ENCODE measurements at places on chromosomes 2 and 18. TPM values are rescaled to one million over a fixed set of nuclear protein-coding genes. Genes with fewer than 3 reads are reported as not detected.

SERPINB11 gene
- total RNA-seq = not detected

IMPA2 gene
- total RNA-seq = 5.4 TPM

NPHP1 gene
- total RNA-seq = 1.8 TPM

SIGLEC15 gene
- total RNA-seq = 1.1 TPM

SUCLG1 gene
- 50.5 TPM for total RNA-seq

IL1R1 gene
- 8.1 TPM for total RNA-seq

SKOR2 gene
- not detected for total RNA-seq

MEIS1 gene
- total RNA-seq = 209 TPM

TNFRSF11A gene
- total RNA-seq = under 0.01 TPM

AQP12B gene
- not detected for total RNA-seq

DNA sequence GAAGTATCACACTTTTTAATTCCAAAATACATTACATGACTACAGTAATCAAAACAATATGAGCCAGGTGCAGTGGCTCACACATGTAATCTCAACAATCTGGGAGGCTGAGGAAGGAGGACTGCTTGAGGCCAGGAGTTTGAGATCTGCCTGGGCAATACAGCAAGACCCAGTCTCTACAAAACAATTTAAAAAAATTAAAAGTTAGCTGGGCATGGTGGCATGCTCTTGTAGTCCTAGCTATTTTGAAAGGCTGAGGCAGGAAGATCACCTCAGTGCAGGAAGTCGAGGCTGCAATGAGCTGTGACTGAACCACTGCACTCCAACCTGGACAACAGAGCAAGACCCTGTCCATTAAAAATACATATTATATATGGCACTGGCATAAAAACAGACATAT lies 109.8 kb downstream of the USP34 start:
- peaks cover 5% of the 10 kb centered on the region for H3K4me1 ChIP-seq
- no peak for DNase-seq

GRCh38 chr2:96315400-96316071 lies 9.6 kb upstream of the ITPRIPL1 start:
- H3K4me3 ChIP-seq = no peak overlapping the region
- H3K27me3 ChIP-seq = no peaks in the 10 kb centered on the region
- peak; percentile 71 for DNase-seq
- H3K27ac ChIP-seq = peak overlapping the region; percentile 17

GRCh38 chr2:191682126-191682525 lies 4.2 kb downstream of the NABP1 start:
- peak; percentile 72 for DNase-seq
- no peaks in the 10 kb centered on the region for H3K27me3 ChIP-seq
- peaks cover 5% of the 10 kb centered on the region for H3K4me1 ChIP-seq
- peaks cover 24% of the 10 kb centered on the region for H3K36me3 ChIP-seq
- peak overlapping the region; percentile 88 for H3K27ac ChIP-seq
- H3K4me3 ChIP-seq = peak overlapping the region; percentile 16

GRCh38 chr2:84741182-84741822 lies 139.6 kb downstream of the TRABD2A start:
- peak; percentile 43 for DNase-seq
- no peaks in the 10 kb centered on the region for H3K27me3 ChIP-seq
- no peak overlapping the region for H3K4me3 ChIP-seq

GRCh38 chr2:15835991-15836688 lies 104.2 kb upstream of the MYCN start:
- H3K4me1 ChIP-seq = no peaks in the 10 kb centered on the region
- H3K36me3 ChIP-seq = no peaks in the 10 kb centered on the region
- no peaks in the 10 kb centered on the region for H3K27me3 ChIP-seq
- H3K4me3 ChIP-seq = no peak overlapping the region

DNA sequence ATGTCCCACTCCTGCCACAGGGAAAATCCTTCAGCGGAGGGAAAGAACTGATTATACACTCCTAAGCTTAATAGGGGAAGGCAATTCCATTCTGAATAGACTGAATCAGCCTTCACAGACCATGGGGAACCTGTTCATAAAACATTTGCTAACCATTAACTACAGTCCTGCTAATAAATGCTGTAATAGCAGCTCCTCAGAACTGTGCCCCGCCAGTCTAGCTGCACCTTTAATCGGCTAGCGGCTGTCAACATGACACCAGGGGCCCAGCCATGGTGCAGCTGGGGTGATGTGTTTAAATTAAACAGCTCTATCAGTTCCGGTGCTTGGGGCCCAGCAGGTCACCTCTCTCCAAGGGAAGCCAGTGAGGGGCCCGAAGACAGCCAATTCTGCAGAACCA lies 77.8 kb downstream of the GALNT14 start:
- no peaks in the 10 kb centered on the region for H3K4me1 ChIP-seq
- H3K27me3 ChIP-seq = no peaks in the 10 kb centered on the region
- H3K4me3 ChIP-seq = no peak overlapping the region
- no peaks in the 10 kb centered on the region for H3K36me3 ChIP-seq
- no peak overlapping the region for H3K27ac ChIP-seq

GRCh38 chr2:20935168-20935775 lies 108.6 kb downstream of the APOB start:
- H3K36me3 ChIP-seq = no peaks in the 10 kb centered on the region
- H3K27me3 ChIP-seq = no peaks in the 10 kb centered on the region
- H3K4me3 ChIP-seq = no peak overlapping the region
- no peak for DNase-seq

DNA sequence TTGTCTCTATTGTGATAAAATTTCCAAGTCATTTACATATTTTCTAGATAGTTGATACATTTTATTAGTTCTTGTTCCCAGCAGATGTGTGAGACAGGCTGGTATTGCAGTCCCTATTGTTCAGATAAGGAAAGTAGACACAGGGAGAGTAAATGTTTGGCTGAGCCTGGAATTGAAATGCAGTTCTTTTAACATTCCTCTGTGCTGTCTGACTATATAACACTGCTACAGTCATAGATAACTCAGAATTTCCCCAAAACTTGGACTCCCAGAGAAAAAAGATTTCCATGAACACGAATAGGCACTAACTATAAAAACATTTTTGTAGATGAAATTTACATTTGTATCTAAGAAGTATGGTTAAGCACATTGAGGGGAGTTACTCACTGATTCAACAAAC lies 71.4 kb downstream of the PLCL1 start:
- DNase-seq = no peak
- H3K4me3 ChIP-seq = no peak overlapping the region
- no peaks in the 10 kb centered on the region for H3K36me3 ChIP-seq

- peaks cover 21% of the 10 kb centered on the region for H3K4me1 ChIP-seq
- H3K36me3 ChIP-seq = no peaks in the 10 kb centered on the region
- H3K27ac ChIP-seq = no peak overlapping the region
- no peak overlapping the region for H3K4me3 ChIP-seq
- H3K27me3 ChIP-seq = no peaks in the 10 kb centered on the region
- DNase-seq = peak; percentile 68
Measured at GRCh38 chr2:237471438-237472186, 15.4 kb upstream of the MLPH start.

DNA sequence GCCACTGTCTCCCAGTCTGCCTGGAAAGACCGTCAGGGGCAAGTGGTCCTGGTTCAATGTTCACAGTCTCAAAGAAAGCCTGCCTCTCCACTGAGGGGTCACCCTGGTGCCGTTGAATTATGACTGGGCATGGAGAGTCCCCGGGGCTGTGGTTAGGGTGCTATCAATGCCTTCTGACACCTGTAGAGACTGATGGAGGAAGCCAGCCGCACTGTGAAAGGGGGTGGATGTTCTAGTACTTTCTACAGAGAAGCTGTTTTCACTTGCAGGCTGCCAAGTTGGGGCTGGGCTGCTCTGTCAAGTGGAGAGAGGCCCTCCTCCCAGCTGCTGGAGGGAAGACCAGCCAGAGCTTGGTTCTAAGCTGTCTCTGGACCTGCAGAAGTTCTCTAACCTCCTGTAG lies 80.5 kb downstream of the BCL2L11 start:
- H3K4me3 ChIP-seq = no peak overlapping the region
- no peak for DNase-seq
- H3K27me3 ChIP-seq = no peaks in the 10 kb centered on the region
- peaks cover 1% of the 10 kb centered on the region for H3K36me3 ChIP-seq
- no peak overlapping the region for H3K27ac ChIP-seq

- DNase-seq = no peak
- H3K27me3 ChIP-seq = no peaks in the 10 kb centered on the region
- H3K27ac ChIP-seq = no peak overlapping the region
- H3K4me1 ChIP-seq = peaks cover 7% of the 10 kb centered on the region
- H3K36me3 ChIP-seq = no peaks in the 10 kb centered on the region
Measured at GRCh38 chr2:182090486-182090885, 104.8 kb downstream of the PPP1R1C start.

- H3K4me1 ChIP-seq = peaks cover 6% of the 10 kb centered on the region
- no peaks in the 10 kb centered on the region for H3K36me3 ChIP-seq
- H3K4me3 ChIP-seq = no peak overlapping the region
- H3K27ac ChIP-seq = no peak overlapping the region
- peaks cover 27% of the 10 kb centered on the region for H3K27me3 ChIP-seq
Measured at GRCh38 chr18:79782566-79783308, 15.0 kb upstream of the KCNG2 start.

DNA sequence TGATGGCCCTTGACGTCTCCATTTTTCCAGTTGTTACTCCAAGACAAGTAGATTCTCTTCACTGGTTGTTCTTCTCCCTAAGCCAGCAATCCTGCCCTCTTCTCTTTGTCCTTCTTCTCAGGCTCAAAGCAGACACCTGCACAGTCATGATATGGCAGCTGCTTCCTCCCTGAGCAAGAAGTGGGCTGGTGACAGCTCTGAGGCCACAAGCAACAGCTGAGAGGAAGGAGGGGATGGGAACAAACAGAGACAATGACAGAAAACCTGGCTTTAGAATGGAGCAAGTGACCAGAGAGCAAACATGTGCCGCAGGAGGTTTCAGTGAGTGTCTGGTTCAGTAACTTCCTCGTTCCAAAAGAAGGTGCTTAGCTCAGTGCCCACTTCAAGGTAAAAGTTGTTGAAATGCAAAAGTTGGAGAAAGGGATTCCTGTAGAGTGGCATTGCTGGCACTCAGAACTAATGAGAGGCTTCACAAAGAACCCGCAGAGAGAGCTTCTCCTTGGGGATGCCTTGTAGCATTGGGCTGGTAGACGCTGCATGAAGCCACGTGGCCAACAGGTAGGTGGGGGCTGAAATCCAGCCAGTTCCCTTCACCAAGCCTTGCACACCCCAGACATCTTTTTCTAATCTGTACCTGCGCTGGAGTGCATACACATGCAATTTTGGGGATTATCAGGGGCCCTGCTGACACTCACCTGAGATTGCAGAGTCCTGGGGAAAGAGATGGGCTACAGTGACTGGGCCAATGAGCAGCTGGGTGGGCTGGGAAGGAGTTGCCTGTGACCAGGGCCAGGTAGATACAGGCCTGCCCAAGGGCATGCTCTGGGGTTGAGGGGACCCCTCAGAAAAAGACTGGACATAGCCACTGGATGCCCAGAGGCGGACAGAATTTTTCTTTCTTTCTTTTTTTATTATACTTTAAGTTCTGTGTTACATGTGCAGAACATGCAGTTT lies 153.3 kb upstream of the RAB12 start:
- no peaks in the 10 kb centered on the region for H3K4me1 ChIP-seq
- no peak overlapping the region for H3K27ac ChIP-seq
- peaks cover 11% of the 10 kb centered on the region for H3K27me3 ChIP-seq

- H3K27me3 ChIP-seq = no peaks in the 10 kb centered on the region
- no peak for DNase-seq
- no peaks in the 10 kb centered on the region for H3K4me1 ChIP-seq
- no peaks in the 10 kb centered on the region for H3K36me3 ChIP-seq
- H3K4me3 ChIP-seq = no peak overlapping the region
Measured at GRCh38 chr2:160007111-160007510, 55.3 kb downstream of the PLA2R1 start.

GRCh38 chr2:119681203-119681867 lies 2.3 kb downstream of the TMEM177 start:
- H3K4me3 ChIP-seq = no peak overlapping the region
- H3K36me3 ChIP-seq = peaks cover 3% of the 10 kb centered on the region
- DNase-seq = no peak
- peaks cover 5% of the 10 kb centered on the region for H3K4me1 ChIP-seq
- no peak overlapping the region for H3K27ac ChIP-seq
- H3K27me3 ChIP-seq = no peaks in the 10 kb centered on the region

GRCh38 chr18:57629422-57629821 lies 7.8 kb upstream of the NARS1 start:
- peaks cover 3% of the 10 kb centered on the region for H3K4me1 ChIP-seq
- DNase-seq = no peak
- no peak overlapping the region for H3K27ac ChIP-seq
- no peak overlapping the region for H3K4me3 ChIP-seq

DNA sequence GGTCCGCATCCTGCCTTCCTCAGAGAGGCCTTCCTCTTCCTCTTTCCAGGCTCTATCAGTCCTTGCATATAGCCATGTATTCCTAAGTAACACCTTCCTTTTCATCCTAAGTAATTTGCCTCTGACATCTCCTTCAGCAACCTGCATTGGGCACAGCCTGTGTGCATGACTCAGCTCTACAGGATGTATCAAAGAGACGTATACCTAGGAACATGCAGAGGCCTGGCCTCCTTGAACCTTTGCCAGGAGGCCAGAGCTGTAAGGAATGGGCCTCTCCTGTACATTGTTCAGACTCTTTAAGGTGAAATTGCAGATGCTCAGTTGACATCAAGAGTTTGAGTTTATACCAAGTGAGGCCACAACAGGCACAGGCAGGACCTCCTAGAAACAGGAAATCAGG lies 76.0 kb upstream of the CELF4 start:
- no peaks in the 10 kb centered on the region for H3K36me3 ChIP-seq
- H3K4me3 ChIP-seq = no peak overlapping the region
- H3K27ac ChIP-seq = no peak overlapping the region
- H3K4me1 ChIP-seq = no peaks in the 10 kb centered on the region
- no peak for DNase-seq

GRCh38 chr18:10365021-10365500 lies 89.4 kb upstream of the APCDD1 start:
- no peaks in the 10 kb centered on the region for H3K27me3 ChIP-seq
- H3K4me1 ChIP-seq = peaks cover 10% of the 10 kb centered on the region
- DNase-seq = no peak
- H3K36me3 ChIP-seq = no peaks in the 10 kb centered on the region
- H3K4me3 ChIP-seq = no peak overlapping the region
- no peak overlapping the region for H3K27ac ChIP-seq

DNA sequence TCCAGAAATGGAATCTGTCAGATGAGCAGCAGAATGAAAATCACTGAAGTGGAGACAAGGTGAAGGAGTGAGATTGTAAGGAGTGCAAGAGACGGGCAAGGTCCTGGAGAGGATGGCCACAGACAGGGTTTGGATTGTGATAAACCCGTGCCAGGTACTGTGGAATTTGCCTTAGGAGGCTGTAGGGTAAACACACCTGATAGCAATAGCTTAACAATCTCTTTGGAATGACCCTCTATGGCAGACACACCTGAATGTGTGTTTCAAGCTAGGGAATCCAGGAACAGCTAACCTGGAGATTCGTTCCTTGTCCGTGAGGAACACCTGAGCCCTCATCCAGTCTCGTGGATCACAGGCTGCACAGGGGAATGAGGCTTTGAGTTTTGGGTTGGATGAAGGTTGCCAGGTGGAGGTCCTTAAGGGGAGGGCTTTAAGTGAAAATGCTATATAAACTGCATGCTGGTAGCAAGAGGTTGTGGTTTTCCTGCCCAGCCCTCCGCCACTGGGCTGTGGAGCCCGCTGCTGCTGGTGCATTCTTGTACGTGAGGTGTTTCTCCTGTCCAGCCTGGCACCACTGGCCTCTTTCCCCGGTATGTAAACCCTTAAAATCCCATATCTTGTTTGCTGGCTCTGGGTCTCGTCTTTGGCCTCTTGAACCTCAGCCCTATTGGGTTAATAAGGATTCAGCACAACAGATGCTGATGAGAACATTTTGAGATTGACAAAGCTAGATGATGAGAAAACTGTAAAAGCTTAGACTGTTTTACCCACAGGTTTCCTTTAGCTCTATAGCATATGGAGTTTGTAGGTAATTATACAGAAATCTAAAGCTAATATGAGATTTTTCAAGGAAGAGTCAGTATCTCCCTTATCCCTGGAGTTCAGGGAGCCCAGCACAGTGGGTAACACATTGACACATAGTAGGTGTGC lies 117.9 kb downstream of the ARHGAP15 start:
- H3K4me3 ChIP-seq = no peak overlapping the region
- H3K27me3 ChIP-seq = peaks cover 5% of the 10 kb centered on the region
- no peaks in the 10 kb centered on the region for H3K4me1 ChIP-seq
- no peaks in the 10 kb centered on the region for H3K36me3 ChIP-seq
- H3K27ac ChIP-seq = no peak overlapping the region
- DNase-seq = no peak
